DMS79 (cell line): ENCODE measurements at places on chromosomes 2 and 18.

GRCh38 chr2:239954166-239955086 lies 70.7 kb downstream of the NDUFA10 start:
- DNase-seq = peak; percentile 19

DNA sequence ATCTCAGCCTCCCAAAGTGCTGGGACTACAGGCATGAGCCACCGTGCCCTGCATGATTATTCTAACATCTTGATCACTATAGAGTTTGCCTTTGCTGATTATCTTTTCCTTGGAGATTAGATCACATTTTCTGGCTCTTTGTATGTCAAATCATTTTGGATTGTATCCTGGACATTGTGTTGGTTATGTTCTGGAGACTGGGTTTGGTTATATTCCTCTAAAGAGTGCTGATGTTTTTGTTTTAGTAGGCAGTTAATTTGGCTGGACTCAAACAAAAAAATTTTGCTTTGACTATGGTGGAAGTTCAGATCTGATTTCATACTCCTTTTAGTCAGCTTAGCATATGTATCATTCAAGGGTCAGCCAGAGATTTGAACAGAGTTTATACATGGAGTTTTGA lies 26.4 kb downstream of the ETAA1 start:
- no peak for DNase-seq

DNA sequence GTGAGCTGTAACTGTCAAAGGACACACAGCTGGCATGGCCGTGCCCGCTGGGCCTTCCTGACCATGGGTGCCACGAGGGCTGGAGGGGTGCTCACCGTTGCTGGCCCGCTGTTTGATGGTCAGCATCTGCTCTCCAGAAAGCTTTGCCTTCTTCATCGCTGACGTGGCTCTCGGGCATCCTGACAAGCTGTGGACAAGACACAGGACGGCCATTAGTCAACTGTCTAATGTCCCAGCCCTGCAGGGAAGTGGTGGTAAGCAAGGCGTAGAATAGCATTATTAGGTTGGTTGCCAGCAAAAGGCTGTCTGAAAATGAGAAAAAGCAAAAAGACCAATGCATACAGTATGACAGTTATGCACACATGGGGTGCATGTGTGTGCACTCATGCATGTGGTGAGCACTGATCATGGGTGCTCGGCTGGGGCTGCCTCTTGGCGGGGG lies 64.7 kb upstream of the PXDN start:
- no peak for DNase-seq

GRCh38 chr18:41058351-41059125 lies 896.5 kb upstream of the PIK3C3 start:
- DNase-seq = no peak
